Hematopoietic multipotent progenitor cell treated with erythropoietin and hydrocortisone succinate and interleukin-3 and kit ligand, for 17 days (in vitro differentiated cells): ENCODE measurements at places on chromosomes 2 and 18.
A peak's percentile ranks its signal among the peaks of the same experiment; 100 is the strongest.

GRCh38 chr2:23327887-23328286, 57.1 kb upstream of the KLHL29 start:
- no peak for DNase-seq

DNA sequence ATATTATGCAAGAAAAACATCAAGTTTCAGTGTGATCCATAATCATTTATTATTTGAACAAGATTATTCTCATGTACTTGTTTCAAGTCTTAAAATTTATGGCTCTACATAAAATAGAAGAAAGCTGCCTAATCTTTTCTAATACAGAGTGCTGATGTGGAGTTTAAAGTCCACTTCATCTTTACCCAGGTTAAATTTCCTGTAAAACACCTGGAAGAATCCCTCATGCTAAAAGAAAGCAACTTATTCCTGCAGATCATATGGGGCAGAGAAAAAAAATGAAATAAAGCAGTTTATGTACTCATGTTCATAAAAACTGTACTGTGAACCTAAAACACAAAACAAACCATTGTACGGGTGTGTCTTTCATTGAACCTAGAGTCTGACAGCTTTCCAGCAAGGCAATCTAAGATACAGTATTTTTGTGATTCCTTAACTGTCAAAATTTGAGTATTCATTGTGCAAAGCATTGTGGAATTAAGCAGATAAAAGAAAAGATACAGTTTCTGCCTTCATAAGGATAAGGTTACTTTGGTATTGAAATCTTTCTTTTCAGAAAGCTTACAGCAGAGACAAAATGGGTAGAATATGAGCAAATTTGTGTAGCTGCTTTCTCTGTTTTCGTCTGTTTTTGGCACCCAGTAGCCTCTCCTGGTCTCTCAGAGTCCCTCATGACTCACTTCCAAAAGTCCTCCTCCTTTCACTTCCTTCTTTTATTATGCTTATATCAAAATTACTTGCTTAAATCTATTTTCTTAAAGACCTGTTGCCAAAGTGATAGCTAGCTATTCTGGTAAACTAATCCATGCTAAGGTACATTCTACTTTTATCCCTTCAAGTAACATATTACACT, 26.9 kb upstream of the GLS start:
- DNase-seq: no peak

DNA sequence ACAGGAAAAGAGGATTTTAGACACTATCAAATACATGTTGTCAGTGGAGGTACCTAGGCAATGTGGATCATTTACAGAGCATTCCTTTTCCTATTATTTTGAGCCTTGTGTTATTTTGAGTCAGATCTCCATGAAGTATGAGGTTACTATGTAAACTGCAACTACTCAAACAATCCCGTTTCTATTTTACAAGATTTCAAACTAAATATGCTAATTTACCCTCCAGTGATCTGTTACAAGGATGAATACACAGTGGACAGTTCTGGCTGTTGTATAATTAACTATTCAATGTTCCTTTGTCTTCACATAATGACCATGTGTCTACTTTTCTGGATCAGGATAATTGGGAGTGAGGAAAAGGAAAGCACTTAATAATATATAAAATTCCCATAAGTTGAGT, 4.6 kb downstream of the HOXD1 start:
- no peak for DNase-seq

- no peak for DNase-seq
These were observed 4.2 kb downstream of the KYNU start for GRCh38 chr2:142881619-142882018.

DNA sequence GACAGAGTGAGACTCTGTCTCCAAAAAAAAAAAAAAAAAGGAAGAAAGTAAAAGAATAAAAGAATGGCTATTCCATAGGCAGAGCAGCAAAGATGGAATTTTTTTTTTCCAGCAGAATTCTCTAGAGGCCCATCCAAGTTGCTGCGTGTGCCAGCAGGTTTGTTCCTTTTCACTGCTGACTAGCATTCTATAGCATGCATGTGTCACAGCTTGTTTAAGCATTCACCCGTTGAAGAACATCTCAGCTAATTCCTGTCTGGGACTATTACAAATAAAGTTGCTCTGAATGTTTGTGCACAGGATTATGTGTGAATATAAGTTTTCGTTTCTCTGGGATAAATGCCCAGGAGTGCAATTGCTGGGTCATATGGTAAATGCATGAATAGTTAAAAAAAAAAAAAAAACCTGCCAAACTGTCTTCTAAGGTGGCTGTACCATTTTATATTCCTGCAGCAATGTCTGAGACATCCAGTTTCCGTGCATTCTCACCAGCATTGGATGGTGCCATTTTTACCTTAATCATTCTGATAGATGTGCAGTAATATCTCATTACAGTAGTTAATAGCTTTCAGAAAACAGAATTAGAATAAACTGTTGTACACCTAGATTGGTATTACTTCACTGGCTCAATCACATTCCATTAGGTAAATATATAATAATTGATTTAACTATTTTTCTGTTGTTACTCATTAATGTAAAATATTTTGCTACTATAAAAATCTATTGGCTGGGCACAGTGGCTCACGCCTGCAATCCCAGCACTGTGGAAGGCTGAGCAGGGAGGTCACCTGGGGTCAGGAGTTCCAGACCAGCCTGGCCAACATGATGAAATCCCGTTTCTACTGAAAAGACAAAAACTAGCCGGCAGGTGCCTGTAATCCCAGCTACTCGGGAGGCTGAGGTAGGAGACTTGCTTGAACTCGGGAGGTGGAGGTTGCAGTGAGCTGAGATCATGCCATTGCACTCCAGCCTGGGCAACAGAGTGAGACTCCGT, 47.5 kb upstream of the ASAP2 start:
- DNase-seq: no peak

DNA sequence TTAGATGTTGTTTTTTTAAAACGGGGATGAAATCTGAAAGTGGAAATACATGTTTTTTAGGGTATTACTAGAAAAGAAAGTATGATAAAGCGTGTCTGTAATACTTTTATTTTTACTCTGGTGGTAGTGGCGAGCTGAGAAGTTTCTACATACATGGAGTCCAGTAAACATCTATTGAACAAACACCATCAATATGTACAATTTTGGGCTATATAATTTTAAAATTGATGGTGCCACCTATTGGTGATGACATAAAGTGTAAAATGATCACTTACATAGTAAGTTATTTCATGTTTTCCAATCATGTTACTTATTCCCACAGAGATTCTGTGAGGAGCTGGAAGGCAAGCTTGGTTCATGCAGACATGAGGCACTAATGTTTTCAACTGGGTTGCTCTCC, 31.5 kb upstream of the NFE2L2 start:
- peak; percentile 73 for DNase-seq

GRCh38 chr18:62070302-62070701, 116.6 kb downstream of the PIGN start:
- no peak for DNase-seq

GRCh38 chr2:83665894-83666293, 793.2 kb downstream of the SUCLG1 start:
- no peak for DNase-seq

DNA sequence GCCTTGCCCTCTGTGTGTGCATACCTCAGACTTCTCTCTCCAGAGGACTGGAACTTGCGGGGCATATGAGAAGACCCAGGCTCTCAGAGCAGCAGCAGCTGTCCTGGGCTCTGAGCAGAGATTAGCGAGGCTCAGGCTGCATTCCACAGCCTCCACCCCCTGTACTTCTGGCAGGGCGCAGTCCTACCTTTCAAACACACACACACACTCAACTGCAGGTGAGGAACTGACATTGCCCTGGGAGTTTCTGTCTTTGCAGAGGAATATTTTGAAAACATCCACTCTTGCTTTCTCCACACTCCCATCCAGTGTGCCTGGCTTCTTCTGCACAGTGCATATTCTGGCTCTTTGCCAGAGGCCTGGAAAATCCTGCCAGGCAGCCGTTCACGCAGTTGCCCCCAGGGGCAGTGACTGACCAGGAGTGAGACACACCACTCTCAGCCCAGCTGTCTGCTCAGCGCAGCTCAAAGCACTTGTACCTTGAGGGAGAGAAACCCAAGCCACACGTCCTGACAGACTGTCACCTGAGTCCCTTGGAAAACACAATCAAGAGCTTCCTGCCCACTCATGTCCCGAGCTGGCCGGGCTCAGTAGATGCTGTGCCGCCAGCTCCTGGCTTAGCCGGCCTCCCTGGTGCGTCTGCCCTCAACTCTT, 460.8 kb downstream of the RNF144A start:
- DNase-seq: no peak

- peak; percentile 37 for DNase-seq
These were observed 6.7 kb downstream of the COA5 start for GRCh38 chr2:98601532-98602132.

DNA sequence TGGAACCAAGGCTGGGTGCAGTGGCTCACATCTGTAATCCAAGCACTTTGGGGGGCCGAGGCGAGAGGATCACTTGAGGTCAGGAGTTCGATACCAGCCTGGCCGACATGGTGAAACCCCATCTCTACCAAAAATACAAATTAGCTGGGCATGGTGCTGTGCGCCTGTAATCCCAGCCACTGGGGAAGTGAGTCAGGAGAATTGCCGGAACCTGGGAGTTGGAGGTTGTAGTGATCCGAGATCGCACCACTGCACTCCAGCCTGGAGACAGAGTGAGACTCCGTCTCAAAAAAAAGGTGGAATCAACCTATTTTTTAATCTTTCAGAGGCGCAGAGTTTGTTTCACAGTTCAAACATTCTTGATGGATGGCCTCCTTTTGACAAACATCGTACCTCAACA, 24.5 kb upstream of the ATP8B1 start:
- DNase-seq: no peak

DNA sequence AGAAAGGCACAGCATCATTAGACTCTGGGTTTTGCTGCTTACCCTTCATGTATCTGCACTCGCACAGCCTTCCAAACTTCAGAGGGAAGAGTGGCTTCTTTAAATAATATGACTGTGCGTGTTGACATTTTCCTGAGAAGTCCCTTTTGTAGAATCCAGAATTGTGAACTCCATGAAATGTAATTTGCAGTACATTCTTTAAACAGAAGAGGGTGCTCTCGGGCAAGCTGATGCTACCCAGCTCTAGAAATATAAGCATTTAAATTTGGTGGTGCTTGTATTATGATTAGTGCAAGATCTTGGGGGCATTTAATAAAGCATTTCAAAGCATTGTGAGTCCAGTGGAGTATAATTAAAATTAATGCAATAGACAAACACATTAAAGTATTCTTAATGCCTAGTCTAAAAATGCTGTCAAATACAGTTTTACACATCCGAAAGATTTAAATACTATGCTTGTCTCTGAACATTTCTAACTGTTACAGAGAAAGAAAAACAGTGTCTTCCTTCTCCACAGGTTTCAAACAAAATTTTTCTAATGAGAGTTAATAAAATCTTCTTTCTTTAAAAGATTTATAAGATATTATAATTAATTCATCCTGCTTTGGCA, 17.3 kb upstream of the GTF2A1L start:
- peak; percentile 61 for DNase-seq

DNA sequence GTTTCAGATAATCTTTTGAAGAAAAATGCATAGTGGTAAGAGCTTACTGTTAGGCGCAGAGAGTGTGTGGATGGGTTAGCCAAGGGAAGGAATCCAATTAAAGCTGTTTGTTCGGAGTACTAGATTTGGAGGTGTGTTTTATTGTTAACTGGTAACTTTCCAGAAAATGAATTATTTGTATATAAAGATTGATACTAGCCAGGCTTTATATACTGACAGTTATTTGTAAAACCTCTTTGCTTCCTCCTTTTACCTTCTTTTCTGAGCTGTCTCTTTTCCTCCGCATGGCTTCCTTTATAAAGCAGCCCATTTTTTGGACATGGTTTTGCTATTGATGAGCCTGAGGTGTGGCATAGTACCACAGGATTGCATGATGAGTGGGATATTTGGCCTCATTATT, 25.6 kb downstream of the SPTBN1 start:
- no peak for DNase-seq

GRCh38 chr2:240211598-240212424, 71.4 kb upstream of the OTOS start:
- DNase-seq: no peak

GRCh38 chr2:216585441-216585840, 47.8 kb upstream of the IGFBP2 start:
- no peak for DNase-seq

GRCh38 chr2:32452338-32453064, 95.7 kb downstream of the BIRC6 start:
- DNase-seq: no peak

GRCh38 chr18:2854875-2855274, 8.1 kb downstream of the EMILIN2 start:
- no peak for DNase-seq

GRCh38 chr2:223088866-223089265, 36.9 kb downstream of the KCNE4 start:
- DNase-seq: no peak

DNA sequence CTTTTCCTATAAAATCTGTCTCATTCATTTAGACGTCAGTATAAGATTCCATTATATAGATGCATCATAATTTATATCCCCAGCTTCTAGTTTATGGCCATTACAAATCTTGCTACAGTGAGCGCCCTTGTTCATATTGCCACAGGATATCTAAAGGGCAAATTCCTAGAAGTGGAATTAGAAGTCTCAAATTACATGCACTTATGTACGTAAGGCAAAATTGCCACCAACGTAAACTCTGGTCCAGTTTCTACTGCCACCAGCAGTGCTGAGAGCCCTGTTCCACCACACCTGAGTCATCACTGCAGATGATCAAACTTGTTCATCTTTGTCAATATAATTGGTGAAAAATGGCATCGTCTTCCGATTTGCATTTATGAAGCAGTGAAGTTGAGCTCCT, 90.9 kb upstream of the ID2 start:
- no peak for DNase-seq

DNA sequence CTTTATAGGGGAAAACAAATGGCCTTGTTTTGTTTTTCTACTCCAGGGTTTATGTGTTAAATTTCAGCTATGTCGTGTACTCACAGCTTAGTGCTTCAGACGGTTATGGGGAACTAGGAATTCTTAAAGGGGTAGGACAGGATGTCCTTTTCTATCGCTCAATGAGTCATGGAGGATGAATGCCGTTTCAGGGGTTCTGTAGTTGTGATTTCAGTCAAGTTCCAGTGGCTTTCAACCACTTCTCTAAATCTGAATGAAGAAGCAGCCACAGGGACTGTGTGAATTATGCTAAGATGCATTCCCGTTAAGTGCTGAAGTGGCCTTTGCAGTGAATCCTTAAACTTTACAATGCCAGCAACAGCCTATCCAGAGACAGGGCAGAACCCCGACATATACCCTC, 1231.7 kb upstream of the ZEB2 start:
- DNase-seq: no peak

- DNase-seq: no peak
These were observed 56.2 kb downstream of the HNMT start for GRCh38 chr2:138020432-138020831.

DNA sequence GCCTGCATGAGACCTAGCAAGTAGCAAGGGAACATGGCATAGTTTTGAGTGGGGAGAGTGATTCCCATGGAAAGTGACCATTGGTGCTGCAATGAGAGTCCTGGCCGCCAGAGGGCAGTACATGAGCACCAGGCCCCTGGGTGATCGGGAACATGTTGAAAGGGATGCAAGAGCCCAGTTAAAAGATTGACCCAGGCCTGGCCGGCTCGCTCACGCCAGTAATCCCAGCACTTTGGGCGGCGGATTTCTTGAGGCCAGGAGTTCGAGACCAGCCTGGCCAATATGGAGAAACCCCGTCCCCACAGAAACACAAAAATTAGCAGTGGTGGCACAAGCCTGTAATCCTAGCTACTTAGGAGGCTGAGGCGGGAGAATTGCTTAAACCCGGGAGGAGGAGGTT, 22.2 kb downstream of the FAP start:
- peak; percentile 52 for DNase-seq

GRCh38 chr2:147910990-147911473, 66.2 kb downstream of the ACVR2A start:
- DNase-seq: peak; percentile 49

- DNase-seq: no peak
These were observed 33.2 kb downstream of the MLPH start for GRCh38 chr2:237520290-237520689.
